SW 1271 (cell line): ENCODE measurements at places on chromosomes 5 and 9.

DNA sequence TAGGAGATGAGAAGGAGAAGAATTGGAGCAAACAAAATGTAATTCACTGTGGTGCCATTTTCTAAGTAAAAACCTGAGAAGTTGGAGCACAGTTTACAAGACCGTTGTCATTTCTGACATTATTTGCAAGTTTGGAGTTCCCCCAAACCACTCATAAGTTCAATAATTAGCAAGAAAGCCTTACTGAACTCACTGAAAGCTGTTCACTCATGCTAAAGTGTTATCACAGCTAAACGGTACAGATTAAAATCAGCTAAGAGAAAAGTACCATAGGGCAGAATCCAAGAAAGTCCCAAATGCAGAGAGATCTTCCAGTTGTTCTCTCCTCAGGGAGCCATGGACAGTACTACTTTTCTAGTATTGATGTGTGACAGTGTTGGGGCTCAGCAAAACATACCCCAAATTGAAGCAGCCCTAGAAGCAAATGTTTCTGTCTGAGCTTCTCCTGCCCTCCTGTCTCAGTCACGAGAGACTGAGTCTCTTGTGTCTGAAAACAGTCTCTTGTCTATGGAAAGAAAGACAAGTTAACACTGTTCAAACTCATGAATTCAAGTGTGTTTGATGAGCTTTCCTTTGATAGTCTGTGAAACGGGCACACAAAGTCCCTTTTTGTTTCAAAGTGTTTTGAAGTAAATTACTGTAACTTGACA, 221.2 kb downstream of the GABRG2 start:
- no peak for DNase-seq

DNA sequence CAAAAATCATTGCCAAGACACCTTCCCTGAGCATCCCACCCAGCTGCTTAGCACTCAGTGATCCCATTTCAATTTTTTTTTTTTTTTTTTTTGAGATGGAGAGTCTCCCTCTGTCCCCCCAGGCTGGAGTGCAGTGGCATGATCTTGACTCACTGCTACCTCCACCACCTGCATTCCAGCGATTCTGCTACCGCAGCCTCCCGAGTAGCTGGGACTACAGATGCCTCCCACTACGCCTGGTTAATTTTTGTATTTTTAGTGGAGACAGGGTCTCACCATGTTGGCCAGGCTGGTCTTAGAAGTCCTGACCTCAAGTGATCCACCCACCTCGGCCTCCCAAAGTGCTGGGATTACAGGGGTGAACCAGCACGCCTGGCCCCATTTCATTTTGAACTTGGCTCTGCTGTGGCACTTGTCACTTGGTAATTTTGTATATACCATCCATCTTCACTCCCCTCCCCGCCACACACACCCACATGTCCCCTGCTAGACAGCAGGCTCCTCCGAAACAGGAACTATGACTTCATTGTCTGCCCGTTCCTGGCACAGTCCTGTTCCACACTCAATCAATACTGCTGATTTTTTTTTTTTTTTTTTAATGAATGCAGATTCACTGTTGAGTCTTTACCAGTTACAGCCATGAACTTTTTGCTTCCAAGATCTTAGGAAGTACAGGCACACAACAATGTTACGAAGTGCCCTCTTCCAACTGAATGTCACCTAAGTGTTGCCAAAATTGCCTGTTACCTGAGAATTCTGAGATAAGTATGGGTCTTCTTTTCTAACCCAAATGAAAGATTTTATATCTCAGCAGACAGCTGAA, 17.3 kb upstream of the ZBTB34 start:
- DNase-seq: no peak

GRCh38 chr5:113514289-113514635, 768 bp downstream of the YTHDC2 start:
- no peak for DNase-seq

DNA sequence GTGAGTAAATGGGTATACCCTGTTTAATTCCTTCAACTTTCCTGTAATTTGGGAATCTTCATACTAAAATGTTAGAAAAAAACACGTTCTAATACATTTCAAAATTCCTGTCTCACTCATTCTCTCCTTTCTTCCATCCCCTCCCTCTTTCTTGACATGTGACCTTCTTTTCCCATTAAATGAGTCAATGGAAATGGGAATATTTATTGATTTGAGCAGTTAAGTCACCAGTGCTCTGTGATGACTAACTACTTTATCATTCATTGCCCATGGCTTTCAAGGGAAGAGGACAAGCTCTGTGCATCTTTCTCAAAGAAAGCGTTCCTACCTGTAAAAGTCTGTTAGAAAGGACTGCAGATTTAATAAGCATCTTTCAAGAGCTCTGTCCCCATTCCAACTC, 144.4 kb upstream of the MAP3K1 start:
- no peak for DNase-seq

GRCh38 chr9:121484651-121485446, 14.8 kb downstream of the GGTA1 start:
- no peak for DNase-seq

- no peak for DNase-seq
These were observed 135.0 kb downstream of the PDE4D start for GRCh38 chr5:59758566-59758965.

- no peak for DNase-seq
These were observed 75.3 kb downstream of the LHFPL2 start for GRCh38 chr5:78573318-78573717.

DNA sequence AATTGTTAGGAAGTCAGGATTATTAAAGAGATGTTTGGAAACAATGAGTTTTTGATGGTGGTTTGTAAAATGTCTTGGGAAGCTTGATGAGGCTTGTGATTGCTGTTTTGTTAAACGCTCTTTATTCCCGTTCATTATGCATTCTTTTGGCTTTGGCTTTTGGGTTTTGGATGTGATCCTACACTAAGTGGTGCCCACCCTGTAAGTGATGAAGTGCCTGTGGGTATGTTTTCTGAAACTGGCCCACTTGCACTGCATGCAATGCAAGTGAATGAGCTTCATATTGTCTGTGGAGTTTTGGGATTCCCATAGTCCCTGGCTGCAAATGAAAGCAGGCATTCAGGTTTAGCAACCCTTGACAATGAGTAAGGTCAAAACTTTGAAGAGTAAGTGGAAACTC, 1035.5 kb upstream of the WWC1 start:
- DNase-seq: no peak

GRCh38 chr9:110738982-110739381, 70.4 kb downstream of the MUSK start:
- peak; percentile 38 for DNase-seq

DNA sequence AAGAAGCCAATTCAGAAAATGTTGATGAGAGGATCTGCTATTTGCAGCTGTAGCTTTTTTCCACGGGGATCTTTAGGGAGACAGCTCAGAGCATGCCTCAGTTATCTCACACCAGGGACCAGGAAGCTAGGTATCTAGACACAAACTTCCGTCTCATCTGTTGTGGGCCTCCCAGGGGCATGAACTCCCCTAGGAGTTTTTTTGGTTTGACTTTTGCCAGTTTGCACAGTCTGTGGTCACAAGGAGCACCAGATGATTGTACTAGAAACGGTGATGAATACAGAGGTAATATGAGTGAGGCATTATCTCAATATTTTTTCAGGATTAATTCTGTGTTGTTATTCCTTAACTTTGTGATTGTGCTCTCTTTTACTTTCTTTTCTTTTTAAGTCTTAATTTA, 533.2 kb upstream of the SEMA6A start:
- no peak for DNase-seq

DNA sequence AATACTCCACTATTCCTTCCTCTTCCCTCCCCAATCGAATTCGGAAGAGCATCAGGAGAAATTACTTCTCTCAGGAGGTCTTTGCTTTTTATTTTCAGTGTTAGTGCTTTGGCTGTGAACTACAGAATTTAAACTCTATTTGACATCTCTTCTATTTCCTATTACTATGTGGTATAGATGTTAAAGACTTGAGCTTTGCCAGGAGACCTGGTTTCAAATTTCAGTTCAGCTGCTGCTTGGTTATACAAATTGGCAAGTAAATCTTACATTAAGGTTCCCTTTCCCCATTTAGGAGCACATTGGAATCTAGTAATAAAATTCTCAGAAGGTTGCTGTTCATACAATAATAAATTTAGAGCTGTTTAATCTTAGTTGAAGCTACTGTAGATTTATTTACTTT, 13.1 kb downstream of the UHRF2 start:
- DNase-seq: no peak

DNA sequence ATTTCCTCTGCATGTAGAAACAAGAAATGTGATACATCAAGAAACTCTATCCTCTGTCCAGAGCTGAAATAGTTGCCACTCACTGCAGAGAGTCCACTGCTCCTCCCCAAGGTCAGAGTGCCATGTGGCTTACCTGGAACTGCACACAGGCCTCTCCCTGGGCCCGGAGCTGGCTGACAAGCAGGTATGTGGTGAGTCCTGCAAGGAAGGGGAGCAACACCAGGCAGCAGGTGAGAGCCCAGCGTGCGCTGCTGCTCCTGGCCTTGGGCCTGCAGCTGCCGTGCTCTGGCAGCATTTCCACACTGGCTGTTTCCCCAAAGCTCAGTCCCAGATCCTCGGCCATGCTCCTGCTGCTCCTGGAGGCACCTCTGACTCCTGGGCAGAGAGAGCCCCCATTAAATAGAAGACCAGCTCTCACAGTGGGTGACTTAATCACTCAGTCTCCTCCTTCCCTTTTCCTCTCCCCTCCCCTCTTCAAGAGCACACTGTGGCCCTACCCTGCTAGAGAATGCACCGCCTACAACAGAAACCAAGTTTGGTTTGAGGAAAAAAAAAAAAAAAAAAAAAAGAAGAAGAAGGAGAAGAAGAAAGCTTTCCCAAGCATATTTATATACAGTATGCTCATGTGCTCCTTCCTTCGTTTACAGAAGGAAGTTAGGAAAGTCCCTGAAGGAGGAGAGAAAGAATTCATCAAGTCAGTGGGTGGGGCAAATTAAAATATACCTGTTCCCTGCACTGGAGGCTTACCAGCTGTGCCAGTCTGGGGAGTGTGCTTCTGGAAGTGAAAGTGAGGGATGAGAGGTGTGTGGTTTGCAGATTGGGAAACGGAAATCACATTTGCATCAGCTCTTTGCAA, at the start of gene TNFSF15:
Gene TNFSF15 (minus strand): TSS at position 370 of the 856 bp plus-strand sequence. CDS start 27 bp downstream, at position 343.
- no peak for DNase-seq

DNA sequence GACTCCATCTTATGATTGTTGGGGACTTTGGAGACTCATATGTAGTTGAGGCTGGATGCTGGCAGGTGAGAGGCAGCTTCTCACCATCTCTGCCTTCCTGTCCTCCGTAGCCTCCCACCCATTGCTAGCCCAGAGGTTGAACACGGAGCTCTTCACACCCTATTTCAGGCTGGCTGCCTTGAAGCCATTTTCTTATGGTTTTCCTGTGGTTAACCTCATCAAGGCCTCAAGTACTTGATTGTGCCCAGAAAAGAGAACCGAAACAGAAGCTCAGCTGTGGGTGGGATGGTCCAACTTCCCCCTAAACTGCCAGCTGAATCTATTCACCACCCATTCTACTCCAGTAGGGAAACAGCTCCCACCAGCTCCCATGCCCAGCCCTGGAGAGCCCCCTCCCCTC, 102.9 kb downstream of the LIFR start:
- no peak for DNase-seq

DNA sequence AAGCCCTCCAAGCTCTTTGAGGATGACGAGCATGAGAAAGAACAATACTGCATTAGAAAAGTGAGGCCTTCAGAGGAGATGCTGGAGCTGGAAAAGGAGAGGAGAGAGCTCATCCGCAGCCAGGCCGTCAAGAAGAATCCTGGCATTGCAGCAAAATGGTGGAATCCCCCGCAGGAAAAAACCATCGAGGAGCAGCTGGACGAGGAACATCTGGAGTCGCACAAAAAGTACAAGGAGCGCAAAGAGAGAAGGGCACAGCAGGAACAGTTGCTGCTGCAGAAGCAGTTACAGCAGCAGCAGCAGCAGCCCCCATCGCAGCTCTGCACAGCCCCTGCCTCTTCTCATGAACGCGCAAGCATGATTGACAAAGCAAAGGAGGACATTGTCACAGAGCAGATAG, 71.2 kb downstream of the C9orf152 start:
- DNase-seq: no peak

GRCh38 chr5:132498152-132498551, 7.6 kb upstream of the IRF1 start:
- peak; percentile 60 for DNase-seq

DNA sequence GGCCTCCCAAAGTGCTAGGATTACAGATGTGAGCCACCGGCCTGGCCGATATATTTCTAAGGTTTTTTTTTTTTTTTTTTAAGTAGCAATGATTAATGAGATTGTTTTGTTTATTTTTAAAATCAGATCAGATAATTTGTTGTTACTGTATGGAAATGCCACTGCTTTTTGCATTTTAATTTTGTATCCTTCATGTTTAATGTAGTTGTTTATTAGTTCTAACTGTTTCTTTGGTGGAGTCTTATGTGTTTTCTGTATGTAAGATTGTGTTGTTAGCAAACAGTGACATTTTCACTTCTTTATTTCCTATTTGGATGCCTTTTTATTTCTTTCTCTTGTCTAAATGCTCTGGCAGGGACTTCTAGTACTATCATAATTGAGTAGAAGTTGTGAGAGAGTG, 87.3 kb downstream of the DMXL1 start:
- no peak for DNase-seq

DNA sequence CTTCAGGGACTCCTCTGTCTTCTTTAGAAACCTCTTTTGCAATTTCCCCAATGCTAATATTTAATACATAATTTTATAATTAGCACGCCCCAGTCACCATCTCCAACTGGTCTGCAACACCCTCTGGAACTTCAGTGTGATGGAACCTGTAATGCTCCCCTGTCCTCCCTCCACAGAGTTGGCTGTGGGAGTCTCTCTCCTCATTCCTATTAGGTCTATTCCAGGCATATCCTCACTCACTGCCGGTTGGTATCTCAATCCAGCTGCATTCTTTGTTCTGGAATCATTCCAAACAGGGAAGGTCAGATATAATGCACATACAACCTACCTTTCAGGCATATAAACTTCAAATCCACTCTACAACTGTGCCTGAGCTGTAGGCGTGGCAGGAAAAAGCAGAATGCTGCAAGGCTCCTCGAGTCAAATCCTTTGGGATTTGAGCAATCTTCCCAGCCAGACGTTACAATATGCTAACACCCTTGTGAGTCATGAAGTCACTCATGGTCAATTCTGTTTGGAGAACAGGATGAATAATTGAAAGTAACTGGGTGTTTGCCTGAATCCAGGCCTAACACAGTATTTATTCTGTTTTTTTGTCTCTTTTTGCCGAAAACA, 293.8 kb downstream of the CWC27 start:
- DNase-seq: peak; percentile 39

DNA sequence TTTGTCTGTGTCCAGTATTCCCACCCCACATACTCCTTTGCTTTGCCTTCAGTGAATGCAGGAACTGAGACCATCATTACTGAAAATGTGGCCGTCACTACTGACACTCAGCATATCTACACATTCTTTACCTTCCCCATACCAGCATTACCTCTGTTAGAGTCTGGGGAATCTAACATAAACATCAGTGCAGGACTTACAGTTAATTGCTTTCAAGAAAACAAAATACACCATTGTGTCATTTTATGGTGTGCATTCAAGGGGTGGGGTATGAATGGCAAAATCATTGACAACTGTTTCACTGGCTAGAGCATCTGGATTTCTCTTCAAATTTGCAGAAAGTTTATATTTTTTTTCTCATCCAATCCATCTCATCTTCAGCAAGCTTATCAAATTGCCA, 731.4 kb upstream of the RIOK2 start:
- DNase-seq: no peak
